ENCODE measurements at places on chromosomes 4 and X.
A peak's percentile ranks its signal among the peaks of the same experiment; 100 is the strongest.

- no peak for DNase-seq
These were observed 525.4 kb downstream of the CENPC start for GRCh38 chr4:67019686-67020437.

DNA sequence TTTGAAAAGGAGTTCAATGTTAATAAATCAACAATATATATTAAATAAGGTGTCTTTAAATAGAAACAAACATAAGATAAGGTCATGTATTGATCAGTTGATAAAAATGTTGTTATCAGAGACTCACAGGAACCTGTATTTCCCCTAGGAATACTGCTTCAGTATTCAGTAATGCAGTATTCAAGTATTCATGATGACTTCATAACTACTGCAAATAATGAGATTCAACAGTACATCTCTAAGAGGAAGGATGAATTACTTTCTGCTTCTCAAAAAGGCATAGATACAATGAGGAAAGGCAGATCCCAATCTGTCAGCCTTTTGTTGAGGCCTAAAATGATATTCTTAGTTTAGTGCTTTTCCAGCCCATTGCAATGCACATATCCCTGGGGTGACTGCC, 73.7 kb downstream of the MAGEB17 start:
- no peak for DNase-seq

DNA sequence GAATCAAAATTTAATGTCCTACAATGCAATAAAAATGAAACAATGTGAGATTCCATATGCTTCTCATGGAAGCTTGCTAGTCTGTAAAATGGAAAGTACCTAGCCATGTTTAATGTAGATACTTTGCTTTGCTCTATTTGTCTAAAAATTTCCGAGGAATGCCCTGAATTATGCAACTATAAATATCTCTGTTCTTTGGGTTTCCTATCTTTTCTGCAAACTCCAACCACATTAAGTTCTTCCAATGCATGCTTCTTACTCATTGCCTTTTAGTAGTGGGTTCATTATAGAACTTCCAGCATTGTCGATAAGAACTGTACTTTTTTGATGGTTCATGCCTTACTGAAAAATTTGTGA, 178.3 kb downstream of the RASL11B start:
- no peak for DNase-seq

DNA sequence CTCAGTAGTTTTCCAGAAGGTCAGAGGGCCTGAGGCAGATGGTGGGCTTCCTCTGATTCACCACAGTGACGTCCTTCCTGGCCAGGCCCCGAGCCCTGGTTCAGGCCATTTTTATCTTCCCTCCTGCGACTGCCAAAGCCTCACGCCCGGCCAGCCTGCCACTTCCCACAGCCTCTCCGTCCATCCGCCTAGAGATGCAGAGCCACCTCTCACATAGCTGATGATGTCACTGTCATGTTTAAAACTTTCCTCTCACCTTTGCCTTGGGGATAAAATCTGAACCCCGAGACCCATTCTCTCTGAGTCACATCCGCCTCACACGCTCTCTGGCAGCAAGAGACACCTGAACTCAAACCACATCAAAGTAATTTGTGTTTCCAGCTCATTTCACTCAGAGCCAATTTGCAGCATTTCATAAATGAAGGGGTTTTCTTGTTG, 175.3 kb downstream of the QDPR start:
- DNase-seq: peak; percentile 68

GRCh38 chrX:125953814-125954213, 212.3 kb downstream of the DCAF12L2 start:
- DNase-seq: no peak

DNA sequence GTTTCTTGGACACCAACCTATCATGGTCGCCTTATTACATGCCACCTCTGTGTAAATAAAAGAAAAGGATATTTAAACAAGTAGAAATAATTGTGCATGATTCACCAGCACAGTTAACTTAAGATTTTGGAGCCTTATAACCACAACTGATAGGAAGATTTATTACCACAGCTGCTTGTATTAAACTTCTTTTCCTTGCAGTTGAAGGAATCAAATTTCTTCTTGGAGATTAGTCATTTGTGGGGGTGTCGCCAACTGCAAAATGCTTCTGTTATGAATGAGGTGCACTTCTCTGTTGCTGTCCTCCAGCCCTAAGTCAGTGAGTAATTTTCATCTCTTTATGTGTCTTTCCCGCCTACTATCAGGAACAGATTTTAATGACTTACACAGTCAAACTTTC, 73.3 kb downstream of the OR13H1 start:
- no peak for DNase-seq

DNA sequence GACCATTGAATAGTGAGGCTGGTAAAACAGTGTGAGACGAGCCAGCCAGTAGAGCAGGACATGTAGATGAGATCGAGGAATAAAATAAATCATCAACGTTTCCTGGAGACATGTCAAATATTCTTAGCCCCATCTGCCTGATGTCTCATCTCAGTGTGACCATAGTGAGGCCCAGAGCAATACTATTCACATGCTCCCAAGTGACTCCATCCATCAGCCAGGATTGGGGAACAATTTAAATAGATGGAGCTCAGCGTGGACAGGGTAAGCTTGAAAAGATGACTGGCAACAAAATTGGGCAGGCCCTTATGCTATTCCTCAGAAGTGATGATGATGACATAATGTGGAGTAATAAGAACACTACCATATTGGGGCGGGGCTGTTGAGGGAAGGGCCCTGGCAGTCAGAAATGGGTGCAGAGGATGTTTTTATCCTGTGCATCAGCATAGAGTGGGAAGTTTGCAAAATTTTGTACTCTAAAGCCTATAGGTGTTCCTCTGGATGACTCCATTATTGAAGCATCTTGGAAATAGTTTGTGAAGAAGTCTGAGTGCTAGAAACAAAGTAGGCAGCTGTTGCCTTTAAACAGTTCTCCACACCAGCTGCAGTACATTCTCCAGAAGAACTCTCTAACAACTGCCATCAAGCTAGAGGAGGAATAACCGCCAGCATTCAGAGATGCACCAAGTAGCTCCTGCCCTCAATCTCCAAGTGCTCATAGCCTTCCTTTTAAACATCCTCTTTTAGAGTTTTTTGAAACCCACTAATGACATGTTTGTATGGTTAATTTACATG, 333.0 kb downstream of the DCHS2 start:
- DNase-seq: no peak

GRCh38 chrX:49876750-49877149, 2.5 kb upstream of the USP27X start:
- DNase-seq: no peak

GRCh38 chr4:38831653-38832052, 25.0 kb downstream of the TLR6 start:
- no peak for DNase-seq

DNA sequence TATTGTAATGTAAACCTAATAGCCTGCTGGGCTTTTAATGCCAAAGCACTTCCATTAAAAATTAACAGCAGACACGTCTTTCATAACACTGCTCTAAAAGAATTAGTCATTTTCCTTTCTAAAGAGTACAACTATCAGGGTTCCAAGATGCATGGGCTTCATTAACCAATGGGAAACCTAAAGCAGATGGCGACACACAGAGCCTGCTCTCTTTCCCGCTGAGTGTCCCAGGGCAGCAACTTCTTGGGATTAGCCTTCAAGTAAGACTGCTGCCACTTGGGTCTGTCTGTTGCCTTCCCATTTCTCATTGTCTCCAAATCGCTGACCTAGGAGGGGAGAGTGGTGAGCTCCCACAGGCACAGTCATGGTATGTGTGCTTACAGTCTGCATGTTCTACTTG, 14.0 kb upstream of the PHKA2 start:
- DNase-seq: no peak

Data from stimulated activated CD8-positive, alpha-beta memory T cell treated with anti-CD3 and anti-CD28 coated beads, Interleukin-15, amount 100 ng/mL, for 48 hours (primary cell).